Suprapubic skin (tissue), 4 donors: ENCODE measurements at places on chromosomes 7 and 10.

DNA sequence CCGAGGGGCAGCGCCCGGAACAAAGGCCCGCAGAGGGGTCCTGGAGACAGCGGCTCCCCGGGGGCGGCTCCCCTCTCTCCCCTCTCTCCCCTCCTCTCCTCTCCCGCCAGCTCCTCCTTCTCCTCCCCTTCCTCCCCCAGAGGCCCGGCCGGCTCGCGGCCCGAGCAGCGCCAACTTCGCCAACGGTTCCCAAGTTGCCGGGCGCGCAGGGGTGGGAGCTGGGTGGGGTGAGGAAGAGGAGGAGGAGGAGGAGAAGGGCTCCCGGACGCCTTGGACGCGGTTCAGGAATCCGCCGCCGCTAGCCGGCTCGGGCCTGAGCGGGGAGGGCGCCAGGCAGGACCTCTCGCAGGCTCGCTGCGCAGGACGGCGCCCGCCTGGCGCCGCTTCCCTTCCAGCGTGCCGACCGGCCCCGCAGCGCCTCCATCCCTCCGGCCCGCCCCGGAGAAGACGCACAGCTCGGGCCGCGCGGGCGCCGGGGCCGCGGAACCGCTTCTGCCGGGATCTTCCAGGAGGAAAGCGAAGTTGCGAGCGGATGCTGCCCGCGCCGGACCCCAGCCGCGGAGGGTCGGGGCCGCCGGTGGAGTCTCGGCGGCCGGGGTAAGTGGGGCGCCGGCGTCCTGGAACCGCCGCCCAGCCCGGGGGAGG is at the start of gene CHST3:
Gene CHST3 (plus strand): TSS at position 298 of the 645 bp plus-strand sequence. CDS start 41,448 bp downstream, outside the sequence.
- DNase-seq: no peak

GRCh38 chr10:129418496-129419225 is 48.4 kb upstream of the MGMT start:
- DNase-seq: no peak

- no peak for DNase-seq
Observed at GRCh38 chr7:43248553-43248952, 136.1 kb downstream of the HECW1 start.

- no peak for DNase-seq
Observed at GRCh38 chr7:95201727-95202126, 122.6 kb downstream of the PON1 start.

DNA sequence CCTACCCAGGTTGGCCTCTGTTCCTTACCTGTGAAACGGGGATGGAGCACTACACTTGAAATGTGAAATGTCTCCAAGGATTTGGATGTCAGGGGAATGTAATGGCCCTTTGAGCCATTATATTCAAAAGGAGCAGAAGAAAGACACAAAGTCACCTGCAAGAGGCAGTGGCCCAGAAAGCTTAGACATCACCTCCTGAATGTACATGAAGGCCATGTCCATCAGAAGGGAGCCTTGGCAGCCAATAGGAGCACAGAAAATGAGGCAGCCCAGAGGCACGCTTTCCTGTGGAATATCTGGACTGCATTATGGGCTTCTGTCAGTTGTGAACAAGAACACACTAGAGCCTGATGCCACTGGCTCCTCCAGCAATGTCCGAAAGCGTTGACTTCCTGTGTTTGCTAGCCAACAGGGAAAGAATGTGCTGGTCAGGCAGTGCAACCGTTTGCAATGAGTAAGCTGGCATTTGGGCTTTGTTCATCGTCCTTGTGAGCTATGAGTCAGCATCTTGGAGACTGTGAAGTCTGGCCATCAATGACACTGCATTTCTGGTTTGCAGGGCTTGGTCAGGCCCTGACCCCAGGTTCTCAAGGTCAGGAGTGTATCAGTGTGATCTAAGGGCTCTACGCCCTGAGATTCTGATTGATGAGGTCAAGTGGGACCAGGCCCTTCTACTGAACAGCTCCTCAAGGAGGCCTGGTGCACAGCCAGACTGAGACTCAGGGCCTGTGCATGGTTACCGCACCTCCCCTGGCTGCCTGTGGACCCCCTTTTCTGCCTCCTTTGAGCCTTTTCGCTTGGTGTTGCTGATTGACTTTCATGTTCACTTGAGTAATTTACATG is 222.4 kb downstream of the RPS24 start:
- DNase-seq: peak; percentile 69

- DNase-seq: no peak
Observed at GRCh38 chr7:128398016-128398840, 11.6 kb downstream of the IMPDH1 start.

- DNase-seq: no peak
Observed at GRCh38 chr7:134515569-134516468, 11.5 kb upstream of the AKR1B10 start.

DNA sequence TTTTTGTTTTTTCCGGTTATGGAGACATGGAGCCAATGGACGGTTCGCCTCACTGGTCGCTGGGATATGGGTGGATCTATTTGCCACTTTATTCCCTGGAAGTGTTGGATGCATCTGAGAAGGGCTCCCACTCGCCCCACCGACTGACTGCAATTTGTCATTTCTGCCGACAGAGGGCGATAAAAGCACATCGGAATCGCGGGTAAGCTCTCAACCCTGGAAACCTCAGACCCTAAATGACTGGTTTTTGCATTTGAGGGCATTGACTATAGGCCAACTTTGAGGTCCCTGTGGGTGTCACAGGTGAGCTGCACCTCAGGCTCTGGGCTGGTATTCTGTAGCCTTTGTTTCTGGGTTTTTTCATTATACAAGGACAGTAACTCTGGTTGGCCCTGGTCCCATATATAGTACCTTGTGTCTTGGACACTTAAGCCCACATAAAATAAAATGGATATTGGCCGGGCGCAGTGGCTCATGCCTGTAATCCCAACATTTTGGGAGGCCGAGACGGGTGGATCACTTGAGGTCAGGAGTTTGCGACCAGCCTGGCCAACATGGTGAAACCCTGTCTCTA is 11.9 kb upstream of the OPALIN start:
- no peak for DNase-seq

- no peak for DNase-seq
Observed at GRCh38 chr10:3229815-3230214, 57.2 kb upstream of the PITRM1 start.

GRCh38 chr7:42125321-42125720 is 111.7 kb downstream of the GLI3 start:
- no peak for DNase-seq

DNA sequence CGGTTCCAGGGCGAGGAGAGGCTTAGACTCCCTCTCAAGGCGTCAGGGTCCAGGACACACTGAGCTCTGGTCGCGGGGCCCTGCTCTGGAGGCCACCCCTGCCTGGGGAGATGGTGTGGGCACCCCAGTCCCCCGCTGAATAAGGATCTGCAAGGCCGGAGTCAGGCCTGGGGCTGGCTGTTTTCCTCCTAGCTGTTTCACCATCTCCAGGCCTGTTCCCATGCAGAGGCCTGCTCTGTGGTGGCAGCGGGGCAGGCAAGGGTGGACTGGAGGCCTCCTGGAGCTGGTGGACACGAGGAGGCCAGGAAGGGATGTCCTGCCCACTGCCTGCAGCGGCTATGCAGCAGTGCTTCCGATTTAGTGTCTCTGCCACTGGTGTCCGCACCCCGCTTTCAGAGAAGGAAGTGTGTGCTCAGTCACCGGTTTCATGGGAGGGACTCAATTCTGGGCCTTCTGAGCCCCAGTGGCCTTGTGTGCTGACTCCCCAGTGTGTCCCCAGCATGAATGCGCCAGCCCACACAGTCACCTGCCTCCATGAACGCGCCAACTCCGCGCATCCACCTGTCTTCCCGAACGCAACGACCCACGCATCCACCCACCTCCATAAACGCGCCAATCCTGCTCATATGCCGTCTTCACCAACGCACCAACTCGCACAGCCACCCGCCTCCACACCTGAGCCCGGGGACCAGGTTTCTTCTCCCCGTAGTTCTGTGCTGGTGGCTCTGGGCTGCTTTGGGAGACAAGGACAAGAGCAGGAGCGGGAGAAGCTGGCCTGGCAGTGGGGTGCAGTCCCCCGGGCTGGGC is 14.5 kb upstream of the GPR146 start:
- no peak for DNase-seq

GRCh38 chr7:79552463-79552862 is 99.0 kb upstream of the MAGI2 start:
- no peak for DNase-seq

DNA sequence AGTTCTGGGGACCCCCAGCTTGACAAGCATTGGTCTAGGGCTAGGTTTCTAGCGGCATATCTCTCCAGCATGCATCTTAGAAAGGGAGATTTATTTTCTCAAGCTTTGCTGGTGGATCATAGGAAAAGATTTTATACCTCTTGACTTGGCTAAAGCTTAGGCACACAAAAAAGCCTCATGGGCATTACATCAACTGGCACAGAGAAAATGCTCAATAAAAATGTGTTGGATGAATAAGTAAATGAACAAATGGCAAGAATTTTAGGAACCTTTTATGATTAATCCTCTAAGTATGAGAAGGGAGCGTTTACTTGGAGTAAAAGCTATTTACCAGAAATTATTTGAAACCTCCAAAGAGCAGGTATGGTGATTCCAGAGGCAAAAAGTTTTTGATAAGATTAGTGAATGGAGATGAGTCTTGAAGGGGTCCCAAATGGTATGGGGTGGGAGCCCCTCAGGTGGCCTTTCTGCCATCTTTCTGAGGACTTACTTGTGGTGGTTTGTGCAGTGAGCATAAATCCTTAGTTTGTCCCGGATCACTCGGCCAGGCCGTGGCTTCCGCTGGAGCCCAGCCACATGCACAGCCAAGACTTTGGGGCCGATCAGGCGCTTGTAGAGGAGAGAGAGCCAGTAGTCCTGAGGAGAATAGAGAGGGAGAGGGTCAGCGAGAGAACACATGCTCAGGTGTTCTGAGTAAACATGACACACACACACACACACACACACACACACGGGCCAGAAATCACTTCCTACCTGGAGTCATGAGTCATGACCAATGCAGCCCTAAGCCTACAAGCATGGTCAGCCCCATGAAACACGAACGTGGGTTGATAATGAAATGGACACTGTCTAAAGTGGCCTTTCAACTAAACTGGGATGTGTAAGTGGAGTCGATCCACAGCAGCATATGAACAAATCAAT is 43.1 kb upstream of the HPS1 start:
- no peak for DNase-seq

DNA sequence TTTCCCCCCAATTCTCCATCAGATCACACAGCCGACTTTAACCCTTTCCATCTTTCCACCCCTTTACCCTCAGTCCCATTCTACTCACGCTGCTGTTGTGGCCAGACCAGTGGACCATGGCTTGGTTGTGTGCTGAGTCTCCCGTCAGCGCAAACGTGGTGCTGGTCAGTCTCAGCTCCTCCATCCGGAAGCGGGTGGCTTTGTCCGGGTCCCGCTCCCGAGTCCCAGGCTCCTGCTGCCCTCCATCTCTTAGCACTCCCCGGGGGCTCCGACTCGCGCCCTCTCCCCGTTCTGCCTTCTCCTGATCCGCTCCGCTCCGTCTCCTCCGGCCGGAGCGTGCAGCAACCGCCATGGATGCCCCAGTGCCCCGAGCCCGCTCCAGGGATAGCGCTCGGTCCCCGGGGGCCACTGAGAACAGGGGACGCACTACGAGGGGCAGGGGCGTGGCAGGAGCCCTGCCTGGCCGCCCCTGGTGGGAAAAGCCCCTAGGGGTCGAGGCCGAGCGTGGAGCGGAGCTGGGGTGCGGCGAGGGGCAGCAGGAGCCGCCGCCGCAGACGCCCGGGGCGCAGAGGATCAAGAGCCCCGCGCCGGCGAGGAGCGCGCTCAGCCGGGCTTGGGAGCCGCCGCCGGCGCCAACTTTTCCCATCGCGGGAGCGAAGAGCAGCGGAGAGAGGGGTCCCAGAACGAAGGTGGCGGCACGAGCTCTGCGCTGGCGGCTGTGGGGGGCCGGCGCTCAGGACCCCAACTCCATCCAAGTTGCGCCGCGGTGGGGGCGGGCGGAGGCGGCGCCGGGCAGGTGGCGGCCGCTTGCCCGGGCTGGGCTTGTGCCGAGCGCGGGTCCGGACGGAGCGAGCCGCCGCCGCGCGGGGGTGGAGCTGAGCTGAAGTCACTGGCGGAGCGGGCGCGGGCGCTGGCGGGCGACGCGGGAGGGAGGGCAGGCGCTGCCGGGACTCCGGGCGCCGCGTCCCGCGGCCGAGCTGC is at the start of gene SORCS1:
Gene SORCS1 (minus strand): TSS at position 826 of the 981 bp plus-strand sequence.
- no peak for DNase-seq

- no peak for DNase-seq
Observed at GRCh38 chr10:47101807-47102206, 190.6 kb downstream of the PTPN20 start.

DNA sequence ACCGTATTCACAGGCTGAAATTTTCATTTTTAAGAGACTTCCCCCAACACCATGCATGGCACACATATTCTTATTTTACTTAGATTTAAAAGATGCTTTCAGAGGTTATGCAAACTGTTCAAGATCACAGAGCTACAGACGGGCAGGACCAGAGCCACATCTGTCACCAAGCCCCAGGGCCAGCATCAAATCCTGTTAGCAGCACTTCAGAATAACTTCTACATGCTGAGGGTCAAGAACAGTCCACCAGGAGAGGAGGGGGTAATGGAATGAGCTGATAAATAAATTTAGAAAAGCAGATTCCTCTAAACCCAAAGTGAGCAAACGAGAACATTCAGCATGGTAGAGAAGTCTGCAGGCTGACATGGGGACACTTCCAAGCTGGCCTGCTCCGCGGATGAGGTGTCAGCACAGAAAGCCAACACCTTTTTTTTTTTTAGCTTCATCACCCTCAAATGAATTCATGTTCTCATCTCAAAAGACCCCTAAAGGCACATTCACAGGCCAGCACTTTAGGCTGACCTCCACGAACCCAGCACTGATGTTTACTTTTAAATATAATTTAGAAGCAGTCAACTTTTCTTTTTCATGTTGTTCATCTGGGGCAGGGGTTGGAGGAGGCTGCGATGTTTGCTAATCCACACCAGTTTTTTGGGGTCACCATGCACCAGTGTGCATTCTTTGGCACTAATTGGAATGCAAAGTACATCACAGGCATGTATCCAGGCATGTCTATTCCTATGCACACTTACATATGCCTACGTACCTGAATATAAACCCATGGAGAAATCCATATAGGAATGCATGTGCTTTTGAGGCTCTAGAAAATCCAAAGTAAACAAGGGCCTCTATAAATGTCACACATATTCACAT is 249.0 kb downstream of the TNS3 start:
- no peak for DNase-seq

- DNase-seq: no peak
Observed at GRCh38 chr10:51085204-51085603, 10.9 kb downstream of the PRKG1 start.

- DNase-seq: no peak
Observed at GRCh38 chr7:98199131-98199530, 12.1 kb upstream of the BHLHA15 start.

- DNase-seq: no peak
Observed at GRCh38 chr7:105402221-105403095, 13.7 kb upstream of the SRPK2 start.

DNA sequence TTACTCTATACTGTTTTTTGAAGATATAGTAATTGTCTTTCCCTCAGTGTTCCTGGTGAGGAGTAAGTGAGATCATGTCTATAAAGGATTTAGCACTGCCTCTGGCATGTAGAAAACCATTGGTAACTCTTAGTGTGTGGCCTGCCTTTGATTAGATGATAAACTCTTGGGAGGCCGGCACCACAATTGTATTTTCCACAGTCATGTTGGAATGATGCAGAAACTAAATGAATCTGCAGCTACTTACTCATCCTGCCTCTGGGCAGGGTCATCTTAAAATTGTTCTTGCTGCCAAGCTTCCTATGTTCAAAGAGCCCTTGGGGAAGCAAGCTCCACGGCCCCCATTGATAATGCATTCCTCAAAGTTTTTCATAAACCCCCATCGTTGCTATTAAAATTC is 204.6 kb downstream of the ANKRD7 start:
- no peak for DNase-seq
